ENCODE measurements at places on chromosomes 3 and 15.

GRCh38 chr3:40739971-40740370, 215.2 kb downstream of the ZNF621 start:
- DNase-seq = no peak

DNA sequence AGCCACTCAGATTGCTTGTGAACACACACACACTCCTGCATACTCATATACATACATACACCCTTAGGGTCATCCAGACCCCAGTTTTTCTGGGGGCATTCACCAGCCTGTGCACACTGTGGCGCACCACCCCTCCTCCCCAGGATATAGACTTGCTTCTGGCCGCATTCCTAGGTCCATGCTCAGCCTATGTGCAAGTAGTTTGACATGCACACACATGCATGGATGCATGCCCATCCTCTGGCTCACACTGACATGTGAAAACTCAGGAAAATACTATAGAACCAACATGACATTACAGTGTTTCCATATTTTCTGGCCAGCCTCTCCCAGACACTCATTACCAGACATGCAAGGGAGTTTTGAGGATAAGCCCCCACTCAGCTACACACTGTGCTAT, 79.3 kb upstream of the POLG start:
- no peak for DNase-seq

GRCh38 chr15:85429522-85429921, 49.1 kb downstream of the AKAP13 start:
- DNase-seq = no peak

GRCh38 chr3:77362936-77363335, 323.0 kb downstream of the ROBO2 start:
- no peak for DNase-seq

DNA sequence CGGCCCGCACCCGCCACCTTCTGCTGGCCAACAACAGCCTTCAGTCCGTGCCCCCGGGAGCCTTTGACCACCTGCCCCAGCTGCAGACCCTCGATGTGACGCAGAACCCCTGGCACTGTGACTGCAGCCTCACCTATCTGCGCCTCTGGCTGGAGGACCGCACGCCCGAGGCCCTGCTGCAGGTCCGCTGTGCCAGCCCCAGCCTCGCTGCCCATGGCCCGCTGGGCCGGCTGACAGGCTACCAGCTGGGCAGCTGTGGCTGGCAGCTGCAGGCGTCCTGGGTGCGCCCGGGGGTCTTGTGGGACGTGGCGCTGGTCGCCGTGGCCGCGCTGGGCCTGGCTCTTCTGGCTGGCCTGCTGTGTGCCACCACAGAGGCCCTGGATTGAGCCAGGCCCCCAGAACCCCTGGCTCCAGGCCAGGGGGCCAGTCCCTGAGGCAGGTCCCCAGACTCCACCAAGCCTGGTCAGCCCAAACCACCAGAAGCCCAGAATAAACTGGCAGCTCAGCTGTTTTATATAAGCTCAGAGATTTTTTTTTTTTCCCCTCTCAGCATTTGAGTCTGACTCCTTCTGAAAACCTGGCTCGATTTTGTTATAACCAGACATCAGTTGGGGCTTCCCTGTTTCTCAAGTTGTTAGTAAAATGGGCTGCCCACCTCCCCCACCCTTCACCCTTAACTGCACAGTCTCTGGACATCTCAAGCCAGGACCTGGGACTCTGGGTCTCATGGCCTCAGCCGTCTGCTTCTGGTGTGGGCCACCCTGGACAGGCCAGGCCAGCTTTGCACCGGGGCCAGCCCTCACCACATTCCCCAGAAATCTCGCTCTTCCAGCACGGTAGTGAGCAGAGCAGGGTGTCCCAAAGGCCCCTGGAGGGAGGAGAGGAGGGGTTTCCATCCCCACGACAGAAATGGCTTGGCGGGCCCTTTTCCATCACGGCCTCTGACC, 1.6 kb downstream of the GP9 start:
- DNase-seq = no peak

DNA sequence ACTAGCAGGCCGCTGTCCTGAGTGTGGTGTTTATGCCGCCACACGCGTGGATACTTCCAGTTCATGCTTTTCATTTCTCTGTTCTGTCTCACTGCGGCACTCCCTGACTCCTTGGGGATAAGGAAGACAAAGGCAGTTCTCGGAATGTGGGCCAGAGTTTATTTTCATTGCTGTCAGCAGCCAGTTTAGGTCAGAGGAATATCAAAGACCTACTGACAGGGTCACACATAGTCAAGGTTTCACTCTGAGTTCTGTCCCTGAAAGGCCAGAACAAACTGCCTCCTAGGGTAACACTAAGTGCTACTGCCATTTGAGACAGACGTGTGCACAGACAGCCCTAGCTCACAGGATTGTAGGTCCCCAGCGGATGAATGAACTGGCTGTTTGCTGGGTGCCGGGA, 27.3 kb upstream of the SPTBN5 start:
- no peak for DNase-seq

GRCh38 chr15:39797407-39797806, 14.8 kb upstream of the FSIP1 start:
- DNase-seq = no peak

GRCh38 chr3:138148503-138148902, 16.3 kb upstream of the A4GNT start:
- no peak for DNase-seq

DNA sequence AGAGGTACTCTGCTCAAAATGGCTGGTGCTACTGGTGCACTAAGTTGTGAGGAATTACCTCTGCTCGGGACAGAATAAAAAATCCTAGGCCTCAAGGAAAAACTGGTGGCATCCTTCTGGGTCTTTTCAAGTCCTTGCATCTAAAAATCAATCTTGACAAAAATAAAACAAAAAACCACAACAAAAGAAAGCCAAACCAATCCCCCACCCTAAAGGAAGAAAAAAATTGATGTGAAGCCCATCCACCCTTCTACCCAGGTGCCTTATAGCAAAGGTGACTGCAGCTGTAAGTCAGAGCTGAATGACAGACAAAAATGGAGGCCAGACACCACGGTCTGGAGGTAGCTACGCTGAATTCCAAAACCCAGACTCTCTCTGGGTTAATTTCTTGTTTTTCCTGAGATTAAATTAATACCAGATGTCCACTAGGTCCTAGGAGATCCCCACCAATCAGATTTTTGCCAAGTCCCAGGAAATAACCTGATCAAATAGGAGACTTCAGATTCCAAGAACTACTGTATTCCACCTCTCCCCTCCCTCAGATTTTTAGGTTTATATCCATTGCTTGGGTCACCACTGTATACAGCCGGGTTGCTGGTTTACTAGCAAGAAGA, 33.5 kb downstream of the ABCC5 start:
- DNase-seq = no peak

- DNase-seq = no peak
Measured at GRCh38 chr3:159910991-159911663, 77.5 kb upstream of the IL12A start.

- DNase-seq = no peak
Measured at GRCh38 chr3:80785475-80785874, 976.0 kb downstream of the GBE1 start.

DNA sequence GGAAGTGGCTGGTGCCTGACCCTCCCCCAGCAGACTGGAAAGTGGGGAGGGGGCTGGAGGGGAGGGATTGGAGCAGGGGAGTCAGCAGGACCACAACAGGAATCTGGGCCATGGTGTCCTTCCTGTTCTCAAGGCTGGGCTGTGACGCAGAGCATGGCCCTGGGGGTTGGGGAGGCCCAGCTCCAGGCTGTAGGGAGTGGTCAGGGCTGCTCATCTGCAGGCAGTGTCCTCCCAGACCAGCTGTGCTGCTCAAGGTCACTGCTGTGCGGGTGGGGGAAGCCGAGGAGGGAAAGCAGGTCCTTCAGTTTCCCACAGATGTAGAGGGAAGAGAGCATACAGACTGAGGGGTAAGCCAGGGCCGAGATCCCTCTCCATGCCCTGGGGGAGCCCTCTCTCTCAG, 40.7 kb downstream of the CYP11A1 start:
- no peak for DNase-seq

DNA sequence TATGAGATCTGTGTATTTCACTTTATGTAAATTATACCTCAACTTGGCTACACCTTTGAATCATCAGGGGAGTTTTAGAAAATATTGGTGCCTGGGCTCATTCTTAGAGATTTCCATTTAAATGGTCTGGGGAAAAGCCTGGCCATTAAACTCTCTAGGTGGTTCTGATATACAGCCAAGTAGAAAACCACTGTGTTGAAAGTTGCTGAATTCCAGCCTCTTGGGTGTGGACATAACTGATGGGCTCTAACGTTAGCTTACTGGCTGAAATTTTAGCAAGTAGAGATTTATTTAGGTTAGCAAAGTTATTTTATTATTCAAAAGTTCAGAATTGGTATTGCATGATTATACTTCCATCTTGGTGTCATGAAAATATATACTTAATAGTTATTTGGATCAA, 84.1 kb downstream of the ATG7 start:
- DNase-seq = no peak

DNA sequence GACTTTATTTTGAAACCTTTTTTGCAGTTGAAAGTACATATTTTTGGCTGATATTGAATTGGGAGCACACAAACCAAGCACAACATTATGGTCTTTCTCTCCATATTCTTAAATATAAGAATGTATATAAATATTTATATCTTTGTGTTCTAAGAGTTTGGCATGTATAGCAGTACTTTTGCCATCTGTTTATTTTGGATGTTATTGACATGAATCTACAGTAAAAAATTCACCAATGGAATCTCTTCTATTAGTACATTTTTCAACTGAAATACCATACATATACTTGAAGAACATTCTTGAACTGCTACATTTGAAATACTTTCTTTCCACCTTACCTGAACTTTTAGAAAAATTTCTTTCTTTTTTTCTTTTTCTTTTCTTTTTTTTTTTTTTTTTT, 109.2 kb upstream of the STRIT1 start:
- no peak for DNase-seq

DNA sequence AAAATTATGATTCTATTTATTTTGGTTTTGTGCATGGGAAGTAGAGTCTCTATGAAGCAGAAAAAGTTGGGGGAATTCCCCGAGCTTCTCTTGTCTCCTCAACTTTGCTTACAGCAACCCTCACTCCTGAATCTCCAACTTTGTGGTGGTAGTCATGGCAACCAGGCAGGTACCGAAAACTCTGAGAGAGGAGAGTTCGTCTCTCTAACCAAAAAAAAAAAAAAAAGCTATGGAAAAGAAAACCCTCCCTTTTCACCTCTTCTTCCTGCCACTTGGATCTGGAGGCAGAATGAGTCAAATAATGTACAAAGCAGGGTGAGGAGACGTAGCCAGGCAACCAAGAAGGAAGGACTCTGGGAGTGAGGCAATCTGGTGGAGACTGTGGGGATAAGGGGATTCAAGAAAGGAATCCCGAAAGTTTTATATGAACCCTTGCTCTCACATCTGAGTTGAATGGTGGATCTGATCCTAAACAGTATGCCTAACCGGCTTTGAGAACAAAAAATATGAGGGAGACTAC, 108.1 kb downstream of the PLOD2 start:
- no peak for DNase-seq

DNA sequence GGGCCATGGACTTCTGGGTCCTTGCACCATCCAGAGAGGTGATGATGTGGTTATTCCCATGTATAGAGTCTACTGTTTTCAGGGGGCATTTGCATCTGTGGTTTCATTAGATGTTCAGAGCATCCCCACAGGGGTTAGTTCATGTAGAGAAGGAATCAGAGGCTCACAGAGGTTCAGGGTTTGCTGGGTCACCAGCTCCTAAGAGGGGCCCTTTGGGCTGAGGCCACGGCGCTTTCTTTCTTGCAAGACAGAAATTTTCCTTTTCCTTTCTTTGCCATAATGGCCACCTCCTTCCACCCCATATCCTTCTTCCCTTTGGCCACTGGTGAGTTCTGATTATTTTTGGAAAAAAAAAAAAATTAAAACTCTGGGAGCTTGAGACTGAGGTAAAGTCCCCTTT, 62.3 kb downstream of the APBA2 start:
- DNase-seq = no peak

GRCh38 chr3:50542177-50543034, 25.1 kb downstream of the C3orf18 start:
- peak; percentile 50 for DNase-seq

- peak; percentile 31 for DNase-seq
Measured at GRCh38 chr3:187101184-187102072, 37.9 kb downstream of the RPL39L start.

DNA sequence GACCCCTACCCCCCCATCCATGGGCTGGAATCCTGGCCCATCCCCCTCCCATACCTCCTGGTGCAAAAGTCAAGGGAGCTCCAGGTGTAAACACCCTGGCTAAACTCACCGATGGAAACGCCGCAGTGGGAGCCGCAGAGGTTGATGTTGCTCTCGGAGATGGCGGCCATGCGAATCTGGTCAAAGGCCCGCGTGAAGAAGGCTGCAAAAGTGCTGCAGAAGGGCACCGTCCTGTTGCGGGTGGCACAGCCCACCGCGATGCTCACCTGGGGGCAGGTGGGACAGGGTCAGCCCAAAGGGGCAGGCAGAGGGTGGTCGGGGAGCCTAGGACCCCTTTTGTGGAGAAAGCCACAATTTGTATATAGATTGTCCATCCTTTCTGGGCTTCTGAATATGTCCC, 26.7 kb downstream of the TKT start:
- no peak for DNase-seq

DNA sequence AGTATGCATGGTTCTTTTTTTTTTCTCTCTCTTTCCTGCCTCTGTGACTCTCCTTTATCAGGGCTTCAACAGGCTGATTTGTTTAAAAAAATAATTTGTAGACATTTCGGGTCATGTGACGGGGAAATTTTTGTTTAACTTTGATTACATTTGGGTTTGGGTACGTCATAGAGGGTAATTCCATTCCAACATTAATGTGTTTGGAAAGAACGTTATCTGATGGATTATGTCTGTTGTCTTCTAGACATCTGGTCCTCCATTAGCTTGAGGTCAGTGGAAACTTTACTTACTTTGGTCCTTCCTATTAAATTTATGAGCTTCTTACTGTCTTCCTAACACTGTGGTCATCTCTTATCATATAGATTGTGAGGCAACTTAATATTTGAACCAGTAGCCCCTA, 80.9 kb downstream of the STT3B start:
- DNase-seq = no peak

DNA sequence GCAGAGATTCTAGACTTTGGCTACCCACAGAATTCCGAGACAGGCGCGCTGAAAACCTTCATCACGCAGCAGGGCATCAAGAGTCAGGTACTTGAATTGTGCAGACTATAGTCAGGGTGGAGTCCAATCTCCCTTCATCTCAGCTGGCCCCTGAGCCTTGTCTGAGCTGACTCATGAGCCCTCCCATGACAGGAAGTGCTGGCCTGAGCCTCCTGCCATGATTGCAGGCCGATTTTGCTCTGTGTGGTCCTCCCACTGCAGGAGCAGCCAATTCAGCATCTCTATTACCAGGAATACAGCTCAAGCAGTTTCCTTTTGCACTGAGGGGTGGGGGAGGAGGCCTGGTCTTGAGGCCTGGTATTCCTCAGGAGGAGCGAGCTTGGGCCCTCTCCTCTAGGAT, 5.5 kb downstream of the AP2M1 start:
- DNase-seq = no peak

- DNase-seq = no peak
Measured at GRCh38 chr15:80618685-80619400, 76.3 kb upstream of the ABHD17C start.

- DNase-seq = no peak
Measured at GRCh38 chr15:78457101-78457500, 19.1 kb downstream of the IREB2 start.

Measured in effector CD4-positive, alpha-beta T cell (primary cell).